HS-27A (cell line): ENCODE measurements at places on chromosomes 16 and 17.

GRCh38 chr16:11094857-11095565 lies 150.6 kb downstream of the CLEC16A start:
- DNase-seq: no peak

- peak; percentile 19 for DNase-seq
Observed at GRCh38 chr17:71084219-71084618, 914.9 kb downstream of the KCNJ2 start.

DNA sequence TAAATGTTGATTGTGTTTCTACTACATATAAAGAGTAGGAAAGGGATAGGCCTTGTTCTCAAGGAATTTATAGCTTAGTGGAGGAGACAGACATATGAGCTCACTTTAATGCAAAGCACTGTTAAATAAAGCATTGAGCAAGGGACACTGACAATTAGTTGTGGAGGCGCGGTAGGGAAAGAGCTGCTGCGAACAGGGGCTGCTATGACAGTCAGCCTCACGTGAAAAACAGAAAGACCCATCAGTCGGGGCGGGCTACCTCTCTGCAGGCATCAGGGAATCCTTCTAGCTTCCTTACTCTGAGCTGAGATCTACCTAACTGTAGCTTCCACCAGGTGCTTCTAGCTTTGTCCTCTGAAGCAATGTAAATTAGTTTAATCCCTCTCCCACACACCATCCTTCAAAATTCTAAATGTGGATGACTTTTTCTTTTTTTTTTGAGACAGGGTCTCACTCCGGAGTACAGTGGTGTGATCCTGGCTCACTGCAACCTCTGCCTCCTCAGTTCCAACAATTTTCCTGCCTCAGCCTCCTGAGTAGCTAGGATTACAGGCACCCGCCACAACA lies 129.9 kb upstream of the ZFHX3 start:
- no peak for DNase-seq

GRCh38 chr17:28899212-28899815 lies 1.8 kb upstream of the FLOT2 start:
- no peak for DNase-seq

DNA sequence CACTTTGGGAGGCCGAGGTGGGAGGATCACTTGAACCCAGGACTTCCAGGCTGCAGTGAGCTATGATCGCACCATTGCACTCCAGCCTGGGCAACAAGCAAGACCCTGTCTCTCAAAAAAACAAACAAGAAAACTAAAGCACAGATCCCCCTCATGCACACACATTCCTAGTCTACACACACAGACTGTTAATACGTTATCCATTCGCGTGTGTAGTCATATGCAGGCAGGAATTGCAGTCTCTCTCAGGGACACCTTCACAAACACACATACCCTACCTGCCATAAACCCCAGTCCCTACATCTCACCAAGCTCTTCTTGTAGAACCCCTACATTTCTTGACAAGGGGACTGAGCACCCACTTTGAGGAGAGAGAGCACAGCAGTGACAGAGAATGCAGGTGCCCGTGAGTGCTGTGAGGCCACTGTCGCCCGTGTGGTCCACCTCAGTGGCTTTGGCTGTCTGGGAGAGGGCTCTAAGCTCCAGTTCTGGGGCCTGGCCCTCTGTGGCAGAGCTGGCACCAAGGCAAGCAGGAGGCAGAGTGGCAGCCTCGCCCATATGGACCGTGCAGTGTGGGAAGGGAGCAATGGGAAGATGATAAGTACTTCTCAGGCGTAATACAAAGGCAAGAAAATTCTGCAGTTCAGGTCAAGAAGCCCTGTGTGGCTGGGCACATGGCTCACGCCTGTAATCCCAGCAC lies 59.0 kb upstream of the RPH3AL start:
- DNase-seq: no peak

GRCh38 chr17:50026046-50026675 lies 29.7 kb upstream of the ITGA3 start:
- DNase-seq: no peak

DNA sequence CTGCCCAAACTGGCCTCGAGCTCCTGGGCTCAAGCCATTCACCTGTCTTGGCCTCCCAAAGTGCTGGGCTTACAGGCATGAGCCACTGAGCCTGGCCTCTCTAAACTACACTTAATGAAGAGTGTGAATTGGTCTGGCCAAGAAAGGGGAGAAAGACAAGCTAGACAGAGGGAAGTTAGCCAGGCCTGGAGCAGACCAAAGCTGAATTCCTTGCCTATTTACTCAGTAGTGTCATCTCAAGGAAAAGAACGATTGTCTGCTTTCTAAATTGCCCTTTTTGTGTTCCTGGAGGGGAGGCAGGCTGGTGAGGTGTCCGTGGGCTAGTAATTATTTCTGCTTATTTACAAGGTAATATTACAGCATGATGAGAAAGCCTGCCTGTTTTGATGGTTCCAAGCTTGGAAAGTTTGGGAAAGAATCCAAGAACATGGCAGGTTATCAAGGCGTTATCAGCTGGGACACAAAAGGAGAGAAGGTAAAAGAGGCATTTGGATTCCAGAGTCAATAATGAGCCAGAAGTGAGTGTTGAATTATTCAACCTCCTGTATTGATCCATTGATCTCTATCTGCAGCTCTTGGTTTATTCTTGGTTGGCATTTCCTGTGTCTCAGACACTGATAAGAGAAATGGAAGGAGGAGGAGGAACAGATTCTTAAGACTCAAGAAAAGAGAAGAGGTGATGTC lies 6.3 kb upstream of the CBFB start:
- DNase-seq: no peak

GRCh38 chr17:82386255-82386831 lies 14.8 kb downstream of the UTS2R start:
- no peak for DNase-seq

DNA sequence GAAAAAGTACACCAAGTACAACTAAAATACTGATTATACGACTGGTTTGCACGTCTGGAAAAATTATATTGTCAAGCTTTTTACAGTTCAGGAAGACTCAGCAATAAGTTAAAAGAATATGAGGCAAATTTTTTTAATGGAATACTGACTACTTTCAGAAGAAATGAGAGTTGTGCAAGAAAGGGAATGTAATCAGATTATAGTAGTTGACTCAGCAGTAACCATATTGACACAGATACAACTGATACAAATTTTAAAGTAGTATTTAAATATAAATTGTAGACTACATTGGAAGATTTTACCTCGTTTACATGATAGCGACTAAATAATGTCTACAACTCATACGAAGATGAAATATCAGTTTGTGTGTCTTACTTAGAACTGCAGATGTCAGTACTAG lies 16.7 kb downstream of the ASGR2 start:
- no peak for DNase-seq

DNA sequence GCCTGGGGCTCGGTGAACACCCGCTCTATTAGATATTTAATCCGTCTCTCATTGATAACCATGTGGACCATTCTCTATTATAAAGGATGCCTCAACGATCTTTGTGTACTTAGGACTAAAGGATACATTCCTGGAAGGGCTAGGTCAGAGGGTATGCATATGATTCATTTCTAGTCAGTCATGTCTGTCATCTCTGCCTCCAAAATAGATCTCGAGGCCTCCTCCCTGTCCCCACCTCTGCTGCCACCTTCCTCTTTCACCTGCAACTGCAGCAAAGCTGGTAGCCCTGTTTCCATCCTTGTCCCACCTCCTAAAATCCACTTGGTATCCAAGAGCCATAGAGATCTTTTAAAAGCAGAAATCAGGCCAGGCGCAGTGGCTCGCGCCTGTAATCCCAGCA lies 121.5 kb downstream of the KATNIP start:
- DNase-seq: no peak

DNA sequence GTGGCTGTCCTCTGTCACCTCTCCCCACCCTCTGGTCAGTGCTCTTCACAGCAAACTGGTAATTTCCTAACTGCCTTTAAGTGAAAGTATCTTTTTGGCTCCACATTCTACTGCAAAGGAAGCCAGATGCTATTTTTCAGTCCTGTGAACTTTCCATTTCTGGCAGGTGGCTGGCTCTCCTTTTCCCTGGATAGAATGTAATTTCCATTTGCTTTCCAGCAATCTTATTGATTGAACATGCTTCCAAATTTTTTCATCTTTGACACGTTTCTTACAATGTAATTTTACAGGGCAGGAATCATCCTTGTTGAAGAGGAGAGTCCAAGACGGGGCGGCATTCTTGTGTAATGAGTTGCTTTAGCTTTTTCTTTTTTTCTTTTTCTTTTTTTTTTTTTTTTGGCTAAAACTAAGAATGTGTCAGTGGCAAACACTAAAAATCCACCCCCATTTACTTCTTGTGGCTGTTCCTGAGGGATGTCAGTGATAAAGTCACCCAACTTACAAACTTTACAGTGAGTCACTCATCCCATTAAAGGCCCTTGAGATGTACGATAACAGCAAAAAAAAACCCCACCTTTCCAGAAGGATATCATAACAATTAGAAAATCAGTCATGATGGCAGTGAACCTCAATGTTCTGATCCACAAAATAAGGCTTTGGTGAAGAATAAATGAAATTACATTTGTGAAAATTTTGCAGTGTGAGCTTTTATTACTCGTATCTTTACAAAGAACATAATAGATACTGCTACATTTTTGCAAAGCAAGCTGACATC lies 29.4 kb upstream of the PRKCA start:
- DNase-seq: peak; percentile 59

DNA sequence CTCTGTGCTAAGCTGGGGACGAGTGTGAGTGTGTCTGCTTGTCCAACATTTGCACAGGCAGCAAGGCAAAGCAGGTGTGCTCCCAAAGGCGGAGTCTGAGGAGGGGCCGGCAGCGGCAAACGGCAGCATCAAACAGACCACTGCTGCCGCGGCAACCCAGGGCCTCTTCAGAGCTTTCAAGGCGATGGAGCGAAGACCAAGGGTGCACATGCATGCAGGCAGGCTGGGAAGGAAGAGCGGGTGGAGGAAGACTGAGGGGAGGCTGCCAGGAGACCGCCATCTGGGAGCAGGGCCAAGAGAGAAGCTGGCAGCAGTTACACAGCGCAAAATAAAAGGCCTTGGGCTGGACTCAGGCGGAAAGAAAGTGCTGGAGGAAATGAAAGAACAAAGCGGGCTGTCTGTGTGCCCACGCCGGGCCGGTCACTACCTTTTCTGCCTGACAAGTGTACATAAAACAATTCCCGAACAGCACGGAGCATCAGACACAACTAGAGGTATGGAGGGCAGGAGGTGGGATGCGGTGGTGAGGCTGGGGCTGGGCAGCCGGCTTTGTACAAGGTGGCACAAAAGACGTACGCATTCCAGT lies 8.5 kb downstream of the TIMM22 start:
- no peak for DNase-seq

DNA sequence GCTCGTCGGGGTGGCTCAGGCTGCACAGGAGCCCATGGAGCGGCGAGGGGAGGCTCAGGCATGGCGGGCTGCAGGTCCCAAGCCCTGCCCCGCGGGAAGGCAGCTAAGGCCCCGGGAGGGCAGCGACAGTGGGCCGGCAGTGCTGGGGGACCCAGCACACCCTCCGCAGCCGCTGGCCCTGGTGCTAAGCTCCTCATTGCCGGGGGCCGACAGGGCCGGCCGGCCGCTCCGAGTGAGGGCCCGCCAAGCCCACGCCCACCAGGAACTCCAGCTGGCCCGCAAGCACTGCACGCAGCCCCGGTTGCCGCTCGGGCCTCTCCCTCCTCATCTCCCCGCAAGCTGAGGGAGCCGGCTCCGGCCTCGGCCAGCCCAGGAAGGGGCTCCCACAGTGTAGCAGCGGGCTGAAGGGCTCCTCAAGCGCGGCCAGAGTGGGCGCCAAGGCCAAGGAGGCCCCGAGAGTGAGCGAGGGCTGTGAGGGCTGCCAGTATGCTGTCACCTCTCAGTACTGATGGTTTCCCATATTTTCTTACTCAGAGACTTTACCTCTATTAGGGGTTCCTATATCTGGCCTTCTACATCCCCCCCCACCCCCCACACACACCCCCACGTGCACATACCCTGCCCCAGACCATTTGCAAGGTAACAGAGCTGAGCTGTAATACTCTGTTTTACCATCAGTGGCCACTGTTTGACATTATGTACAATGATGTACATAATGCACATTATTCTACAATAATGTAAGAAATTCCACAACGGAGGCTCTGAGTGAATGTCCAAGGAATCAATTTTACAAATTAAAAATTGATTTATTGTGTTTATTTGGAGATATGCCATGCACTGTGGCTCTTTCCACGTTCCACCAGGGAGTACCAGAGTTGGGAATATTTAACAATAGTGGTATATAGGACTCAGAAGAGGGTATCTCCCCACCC lies 3.7 kb upstream of the VAT1L start:
- DNase-seq: no peak

- no peak for DNase-seq
Observed at GRCh38 chr16:87835882-87836331, 33.4 kb downstream of the SLC7A5 start.

- no peak for DNase-seq
Observed at GRCh38 chr17:82927661-82928601, 88.1 kb upstream of the ZNF750 start.

DNA sequence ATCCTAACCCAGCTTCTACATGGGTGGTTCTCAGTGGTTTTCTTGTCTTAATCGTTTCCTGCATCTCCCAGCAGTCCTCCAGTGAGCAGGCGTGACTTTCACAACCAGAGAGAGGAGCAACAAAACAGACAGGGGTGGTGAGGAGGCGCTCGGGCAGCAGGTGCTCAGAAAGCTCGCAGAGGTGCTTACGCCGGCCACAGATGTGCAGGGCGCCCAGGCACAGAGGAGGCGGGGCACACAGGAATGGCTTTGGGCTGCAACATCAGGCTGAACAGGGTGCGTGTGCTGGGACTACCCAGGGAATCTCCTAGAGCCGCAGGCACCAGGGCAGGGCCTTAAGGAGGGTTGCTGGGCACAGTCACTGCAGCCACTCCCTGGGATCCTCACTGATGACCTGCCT lies 32.6 kb downstream of the KLHDC4 start:
- DNase-seq: no peak

DNA sequence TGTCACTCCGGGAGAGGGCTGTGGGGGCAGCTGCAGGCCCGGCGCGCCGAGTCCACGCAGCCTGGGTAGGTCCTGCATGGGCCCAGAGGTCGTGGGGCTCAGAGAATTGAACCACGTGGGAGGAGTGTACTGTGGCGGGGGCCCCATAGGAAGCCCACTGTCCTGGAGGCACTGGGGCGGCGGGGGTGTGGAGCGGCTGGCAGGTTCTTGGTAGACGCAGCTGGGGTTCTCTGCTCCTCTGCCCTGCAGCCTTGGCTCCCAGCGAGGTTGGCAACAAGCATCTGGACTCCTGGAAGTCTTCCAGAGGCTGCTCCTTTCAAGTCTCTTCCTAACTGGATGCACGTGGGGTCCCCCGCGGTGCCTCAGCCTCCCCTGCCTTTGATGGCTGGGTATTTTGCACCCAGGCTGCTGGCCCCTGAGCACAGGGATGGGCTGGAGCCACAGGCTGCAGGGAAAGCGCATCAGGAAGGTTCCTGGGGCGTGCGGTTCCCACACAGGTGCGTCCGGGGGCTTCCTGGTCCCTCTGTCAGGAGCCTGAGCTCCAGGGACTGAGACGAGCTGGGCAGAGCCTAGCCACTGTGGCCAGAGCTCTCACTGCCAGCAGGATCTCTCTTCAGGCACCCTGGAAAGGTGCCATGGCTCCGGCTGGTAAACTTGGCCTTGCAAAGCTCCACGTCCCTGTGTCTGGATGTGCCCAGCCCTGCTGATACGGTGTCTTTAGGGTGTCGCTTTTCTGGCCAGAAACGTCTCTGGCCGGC lies 9.3 kb downstream of the KCTD5 start:
- DNase-seq: no peak

- no peak for DNase-seq
Observed at GRCh38 chr17:48113201-48113676, 5.7 kb downstream of the SNX11 start.

- DNase-seq: no peak
Observed at GRCh38 chr16:79307214-79307613, 293.3 kb downstream of the MAF start.
